ENCODE measurements at places on chromosomes 1 and 21.

DNA sequence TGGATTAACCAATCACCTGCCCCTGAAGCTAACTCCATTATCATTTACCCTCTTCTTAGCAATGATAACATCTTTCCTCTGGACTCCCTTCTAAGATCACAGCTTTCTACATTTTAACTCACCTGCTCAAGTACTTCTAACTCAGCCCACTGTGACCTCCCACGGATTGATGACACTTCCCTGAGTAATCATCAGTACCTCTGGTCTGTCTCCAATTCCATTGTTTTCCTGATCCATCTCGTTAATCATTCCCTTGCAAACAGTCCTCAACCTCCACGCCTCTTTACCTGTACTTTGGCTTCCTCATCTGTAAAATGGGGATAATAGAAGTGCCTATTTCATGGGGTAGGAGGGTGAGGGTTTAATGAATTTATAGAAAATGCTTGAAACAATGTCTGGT is 195.3 kb upstream of the APP start:
- no peak for DNase-seq

- no peak for DNase-seq
These were observed 1.0 kb downstream of the ENTREP3 start for GRCh38 chr1:155254228-155254713.

- no peak for DNase-seq
These were observed 16.4 kb upstream of the CGN start for GRCh38 chr1:151494741-151495281.

DNA sequence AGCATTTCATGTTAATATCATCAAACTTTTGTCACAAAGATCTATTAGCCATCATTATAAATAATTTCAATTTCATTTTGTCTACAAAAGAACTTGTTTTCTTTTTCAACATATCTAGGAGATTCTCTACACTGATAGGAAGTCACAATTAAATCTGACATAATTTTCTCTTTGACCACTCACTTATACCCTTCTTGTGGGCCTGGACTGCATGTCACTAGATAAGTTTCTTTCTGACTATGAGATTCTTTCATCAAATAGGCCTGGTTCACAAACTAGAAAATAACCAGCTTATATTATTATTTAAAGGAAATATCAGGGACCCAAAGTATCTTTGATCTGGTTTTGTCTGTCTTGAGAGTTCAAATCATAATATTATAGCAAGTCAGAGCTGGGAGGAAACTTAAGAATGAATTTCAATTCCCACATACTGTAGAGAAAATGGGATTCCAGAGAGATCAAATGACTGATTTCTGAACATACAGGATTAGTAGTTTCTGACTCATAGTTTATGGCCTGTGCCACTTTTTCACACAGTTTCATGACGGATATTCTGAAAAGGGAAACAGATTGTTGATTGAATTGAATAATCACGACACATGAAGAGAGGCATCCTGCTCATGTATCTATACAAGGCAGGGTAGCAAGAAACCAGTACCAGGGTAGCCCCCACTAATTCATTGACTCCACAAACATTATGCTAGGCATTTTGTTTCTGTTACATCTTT is 355.8 kb downstream of the GPATCH2 start:
- DNase-seq, result no peak

DNA sequence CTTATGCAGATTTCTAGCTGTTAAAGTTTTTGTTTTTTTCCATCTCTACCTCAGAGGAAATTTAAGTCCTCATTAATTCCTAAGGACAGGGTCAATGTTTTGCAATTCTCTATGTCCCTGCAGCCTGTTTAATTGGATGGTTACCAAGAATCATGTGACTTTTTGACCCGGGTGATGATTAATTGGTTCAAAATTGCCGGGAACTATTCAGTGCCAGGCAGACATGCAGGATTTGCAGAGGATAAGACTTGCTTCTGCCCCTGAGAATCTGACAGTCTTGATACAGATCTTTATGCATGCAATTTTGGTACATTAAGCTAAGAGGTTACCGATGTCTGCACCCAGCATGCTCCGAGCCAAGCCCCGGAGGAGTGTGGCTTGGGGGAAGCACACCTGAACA is 87.9 kb downstream of the PLPP3 start:
- no peak for DNase-seq

DNA sequence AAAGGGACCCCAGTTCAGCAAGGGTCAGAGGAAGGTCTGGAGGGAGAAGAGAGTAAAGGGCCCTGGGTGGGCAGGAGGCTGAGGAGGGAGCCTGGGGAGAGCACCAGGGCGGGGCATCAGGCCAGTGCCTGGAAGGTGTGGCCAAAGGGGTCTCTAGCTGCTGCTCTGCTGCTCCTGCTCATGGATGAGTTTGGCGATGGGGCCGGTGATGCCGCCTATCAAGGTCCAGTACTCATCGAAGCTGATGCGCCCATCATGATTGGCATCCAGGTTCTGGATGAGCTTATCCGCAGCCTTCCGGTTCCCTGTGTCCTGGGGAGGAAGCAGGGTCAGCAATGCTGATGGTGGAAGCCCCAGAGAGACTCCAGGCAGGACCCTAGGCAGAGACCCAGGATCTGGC is 5.6 kb downstream of the S100A16 start:
- DNase-seq, result no peak

- DNase-seq, result no peak
These were observed 88.2 kb downstream of the ZSCAN20 start for GRCh38 chr1:33560680-33561079.

GRCh38 chr1:15826810-15827507 is 19.5 kb upstream of the UQCRHL start:
- DNase-seq, result no peak

DNA sequence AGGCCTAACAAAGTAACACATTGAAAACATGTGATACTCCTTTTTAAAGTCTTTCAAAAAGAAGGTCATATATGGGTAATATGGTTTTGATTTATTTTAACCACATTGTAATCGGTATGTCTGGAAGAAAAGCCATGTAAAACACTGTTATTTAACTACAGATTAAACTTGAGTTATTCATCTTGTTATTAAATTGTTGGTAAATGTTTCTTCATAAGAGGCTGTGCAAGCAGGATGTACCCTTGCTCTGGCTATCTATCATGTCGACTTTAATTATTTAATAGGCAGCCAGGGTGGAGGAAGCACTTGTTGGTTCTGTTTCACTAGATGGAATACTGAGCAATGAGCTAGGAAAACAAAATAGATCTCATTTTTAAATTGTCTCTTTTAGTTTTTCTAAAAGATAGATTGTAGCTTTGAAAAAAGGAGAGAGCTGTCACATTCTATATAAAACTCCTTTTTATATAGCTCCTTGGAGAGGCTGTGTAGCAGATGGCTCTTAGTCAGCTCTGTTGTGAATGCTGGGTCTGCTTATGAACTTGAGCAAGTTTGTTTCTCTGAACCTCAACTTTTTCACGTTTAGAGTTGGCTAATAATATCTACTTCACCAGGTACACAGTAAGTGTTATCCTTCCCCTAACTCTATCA is 39.5 kb downstream of the LRRC8B start:
- DNase-seq, result no peak

DNA sequence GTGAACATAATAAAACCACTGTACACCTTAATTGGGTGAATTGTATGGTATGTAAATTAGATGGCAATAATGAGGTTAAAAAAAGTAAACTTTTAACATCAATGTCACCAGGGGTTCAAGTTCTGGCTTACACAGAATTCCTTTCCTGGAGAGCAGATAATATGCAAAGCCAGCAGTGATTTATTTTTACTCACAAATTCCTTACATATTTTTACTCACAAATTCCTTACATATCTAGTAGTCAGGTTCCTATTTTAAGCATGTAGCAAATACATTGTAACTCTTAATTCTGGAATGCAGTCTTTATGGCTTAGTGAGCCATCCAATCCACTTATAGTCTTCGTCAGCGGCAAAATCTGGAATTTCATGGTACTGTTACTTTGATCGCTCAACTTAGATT is 1.3 kb upstream of the UBE4B start:
- DNase-seq, result no peak

- DNase-seq, result no peak
These were observed 6.6 kb upstream of the LRRC3 start for GRCh38 chr21:44448651-44449131.

GRCh38 chr1:150516616-150517015 is 1.1 kb downstream of the FALEC start:
- DNase-seq, result no peak

DNA sequence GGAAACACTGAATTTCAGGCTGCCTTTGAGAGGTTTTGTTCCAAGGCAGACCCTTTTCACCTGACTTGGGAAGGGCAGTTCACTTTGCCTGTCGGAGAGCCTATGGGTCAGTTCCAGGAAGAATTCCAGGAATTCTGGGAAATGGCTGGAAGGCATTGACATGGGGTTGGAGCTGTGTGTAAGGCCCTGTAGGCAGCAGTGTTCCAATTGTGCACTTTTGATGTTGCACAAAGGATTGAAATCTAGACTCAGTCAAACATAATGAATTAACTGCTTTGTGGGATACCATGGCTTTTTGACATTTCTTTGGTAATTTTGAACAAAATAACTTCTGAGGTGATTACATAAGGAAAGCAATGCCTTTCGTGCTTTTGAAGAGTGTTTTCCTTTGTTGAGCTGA is 184.6 kb downstream of the SDCCAG8 start:
- no peak for DNase-seq

- no peak for DNase-seq
These were observed 22.7 kb upstream of the PIK3CD start for GRCh38 chr1:9628541-9629444.

GRCh38 chr1:194600716-194601115 is 1414.3 kb upstream of the B3GALT2 start:
- DNase-seq, result no peak
